Ascending aorta (tissue), 2 donors: ENCODE measurements at places on chromosomes 12 and 14.

DNA sequence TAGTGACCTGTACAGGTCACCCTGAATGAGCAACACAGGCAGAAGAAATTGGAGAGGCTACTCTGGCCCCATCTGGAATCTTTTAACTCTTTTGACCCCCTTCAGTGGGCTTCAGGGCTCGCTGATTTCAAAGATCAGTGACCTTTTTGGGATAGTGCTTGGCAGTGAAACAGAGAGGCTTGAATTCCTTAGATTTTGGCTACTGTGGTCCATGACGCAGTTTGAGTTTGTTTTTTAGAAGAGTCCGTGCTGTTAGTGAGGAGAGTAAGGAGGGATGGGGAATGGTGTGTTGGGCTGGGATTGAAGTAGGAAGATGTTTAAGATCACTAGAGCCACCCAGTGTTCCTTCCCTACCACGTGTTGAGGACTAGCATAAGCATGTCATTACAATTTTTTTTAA, 16.5 kb downstream of the TMEM30B start:
- H3K27ac ChIP-seq = no peak overlapping the region
- DNase-seq = no peak
- H3K36me3 ChIP-seq = no peaks in the 10 kb centered on the region
- no peak overlapping the region for H3K4me3 ChIP-seq
- no peaks in the 10 kb centered on the region for H3K27me3 ChIP-seq
- no peaks in the 10 kb centered on the region for H3K4me1 ChIP-seq

- DNase-seq = no peak
- H3K27me3 ChIP-seq = no peaks in the 10 kb centered on the region
- H3K4me3 ChIP-seq = no peak overlapping the region
- no peaks in the 10 kb centered on the region for H3K4me1 ChIP-seq
- H3K27ac ChIP-seq = no peak overlapping the region
Measured at GRCh38 chr12:4388662-4389061, 9.2 kb upstream of the FGF23 start.

DNA sequence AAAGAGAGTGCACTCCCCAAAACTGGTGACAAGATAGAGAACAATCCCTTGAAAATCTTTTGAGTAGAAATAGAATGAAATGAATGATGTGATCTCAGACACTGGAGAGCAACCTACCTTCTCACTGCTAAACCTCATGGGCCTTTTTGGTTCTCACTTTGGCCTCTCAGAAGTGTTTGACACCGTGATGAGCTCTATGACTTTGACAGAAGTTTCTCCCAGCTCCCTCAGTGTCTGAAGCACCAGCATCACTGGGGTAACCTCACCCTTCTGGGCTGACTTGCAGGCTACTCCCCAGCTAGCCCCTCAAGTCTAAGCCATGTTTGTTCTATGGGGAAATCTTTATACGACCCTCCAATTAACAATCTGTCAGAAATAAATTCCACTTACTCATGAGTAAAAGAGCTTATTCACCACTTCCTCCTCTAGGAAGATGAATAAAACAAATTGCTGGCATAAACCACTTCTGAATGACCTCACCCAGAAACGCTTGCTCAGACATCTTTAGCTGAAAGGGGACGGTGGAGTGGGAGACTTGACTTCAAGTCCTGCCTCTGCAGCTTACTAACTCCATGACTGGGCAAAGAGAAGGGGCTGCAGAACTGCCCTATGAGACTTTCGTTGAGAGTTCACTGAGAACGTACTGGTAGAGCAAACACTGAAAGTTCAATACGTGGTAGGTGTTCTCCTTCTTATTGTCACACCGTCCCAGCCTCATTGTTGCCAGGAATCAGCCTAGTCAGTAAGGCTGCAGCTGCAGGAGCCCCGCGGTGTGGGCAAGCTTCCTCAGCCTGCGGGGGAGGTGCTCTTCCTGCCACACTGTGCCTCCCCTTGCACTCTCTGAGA, 46.5 kb downstream of the ST8SIA1 start:
- no peak for DNase-seq
- peaks cover 7% of the 10 kb centered on the region for H3K4me1 ChIP-seq
- H3K36me3 ChIP-seq = no peaks in the 10 kb centered on the region
- no peak overlapping the region for H3K4me3 ChIP-seq
- H3K27me3 ChIP-seq = no peaks in the 10 kb centered on the region
- no peak overlapping the region for H3K27ac ChIP-seq

DNA sequence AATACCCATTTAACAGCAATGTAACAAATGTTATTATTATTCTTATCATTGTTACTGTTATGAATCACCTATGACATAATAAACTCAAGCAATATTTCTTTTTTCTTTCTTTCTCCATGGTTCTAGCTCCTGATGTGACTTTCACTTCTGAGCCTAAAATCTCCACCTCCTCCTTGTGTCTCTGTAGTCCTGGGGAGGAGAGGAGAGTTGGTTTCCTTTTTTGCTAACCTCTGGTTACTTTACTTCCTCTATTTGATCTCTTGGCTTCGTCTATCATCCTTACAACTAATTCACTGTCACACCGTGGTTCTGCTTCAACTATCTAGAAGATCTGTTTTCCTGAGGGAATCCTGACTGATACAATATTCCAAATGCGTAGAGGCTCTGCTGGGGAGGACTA, 456.6 kb downstream of the VRK1 start:
- H3K36me3 ChIP-seq = no peaks in the 10 kb centered on the region
- no peak for DNase-seq
- H3K4me3 ChIP-seq = no peak overlapping the region
- H3K27ac ChIP-seq = no peak overlapping the region
- H3K4me1 ChIP-seq = no peaks in the 10 kb centered on the region

GRCh38 chr12:76980196-76980595, 85.2 kb downstream of the E2F7 start:
- DNase-seq = no peak
- no peaks in the 10 kb centered on the region for H3K4me1 ChIP-seq
- H3K27me3 ChIP-seq = no peaks in the 10 kb centered on the region
- no peaks in the 10 kb centered on the region for H3K36me3 ChIP-seq
- H3K4me3 ChIP-seq = no peak overlapping the region
- no peak overlapping the region for H3K27ac ChIP-seq

GRCh38 chr12:89484470-89484869, 40.1 kb downstream of the GALNT4 start:
- H3K27ac ChIP-seq = no peak overlapping the region
- no peaks in the 10 kb centered on the region for H3K27me3 ChIP-seq
- DNase-seq = no peak
- H3K4me1 ChIP-seq = no peaks in the 10 kb centered on the region
- peaks cover 4% of the 10 kb centered on the region for H3K36me3 ChIP-seq
- no peak overlapping the region for H3K4me3 ChIP-seq

DNA sequence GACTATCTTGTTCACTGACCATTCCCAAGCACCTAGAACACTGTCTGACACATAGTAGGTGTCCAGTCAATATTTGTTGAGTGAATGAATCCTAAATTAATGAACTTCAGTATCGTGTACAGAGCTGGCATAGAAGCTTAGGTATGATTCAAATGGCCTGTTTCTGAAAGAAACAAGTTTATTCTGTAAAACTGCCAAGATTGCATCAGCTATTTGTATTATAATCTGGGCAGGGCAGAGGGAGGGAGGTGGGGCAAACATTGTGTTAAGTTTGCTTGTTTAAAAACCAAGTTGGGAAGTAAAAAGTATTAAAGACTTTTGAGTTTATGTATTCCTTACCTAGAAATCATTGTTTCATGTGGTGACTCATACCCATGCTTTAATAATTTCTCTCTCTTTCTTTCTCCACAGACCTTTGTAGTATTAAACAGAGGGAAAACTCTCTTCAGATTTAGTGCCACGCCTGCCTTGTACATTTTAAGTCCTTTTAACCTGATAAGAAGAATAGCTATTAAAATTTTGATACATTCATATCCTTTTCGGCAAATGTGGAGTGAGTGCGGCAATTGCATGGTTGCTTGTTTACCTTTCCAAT, 92.8 kb downstream of the SCN8A start:
- no peak overlapping the region for H3K27ac ChIP-seq

GRCh38 chr12:4796694-4797482, 76.7 kb downstream of the GALNT8 start:
- no peak overlapping the region for H3K27ac ChIP-seq
- no peak for DNase-seq
- H3K4me3 ChIP-seq = no peak overlapping the region
- no peaks in the 10 kb centered on the region for H3K27me3 ChIP-seq
- no peaks in the 10 kb centered on the region for H3K4me1 ChIP-seq
- H3K36me3 ChIP-seq = no peaks in the 10 kb centered on the region

- no peak overlapping the region for H3K27ac ChIP-seq
- no peaks in the 10 kb centered on the region for H3K27me3 ChIP-seq
- H3K36me3 ChIP-seq = no peaks in the 10 kb centered on the region
- no peaks in the 10 kb centered on the region for H3K4me1 ChIP-seq
- DNase-seq = no peak
Measured at GRCh38 chr12:81866081-81866480, 106.9 kb upstream of the PPFIA2 start.

- no peak overlapping the region for H3K27ac ChIP-seq
- H3K36me3 ChIP-seq = no peaks in the 10 kb centered on the region
- no peaks in the 10 kb centered on the region for H3K4me1 ChIP-seq
- H3K4me3 ChIP-seq = no peak overlapping the region
Measured at GRCh38 chr12:30466093-30466585, 229.5 kb downstream of the IPO8 start.

DNA sequence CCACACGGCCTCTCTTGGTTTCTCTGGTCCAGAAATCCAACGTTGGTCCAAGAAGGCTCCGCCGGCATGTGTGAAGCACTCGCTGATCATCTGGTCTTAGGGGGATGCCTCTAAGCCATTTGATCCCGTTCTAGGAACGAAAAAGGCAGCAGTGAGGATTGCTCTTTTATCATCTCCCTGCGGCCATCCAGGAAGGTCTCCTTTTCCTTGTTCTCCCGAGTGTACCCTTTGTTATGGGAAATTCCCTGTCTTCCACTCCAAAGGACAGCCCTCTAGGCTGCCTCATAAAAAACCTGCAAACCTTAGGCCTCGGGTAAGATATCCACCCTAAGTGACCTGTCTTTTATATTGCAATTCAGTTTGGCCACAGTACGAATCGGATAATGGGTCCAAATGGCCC, 85.8 kb downstream of the TMTC3 start:
- no peaks in the 10 kb centered on the region for H3K27me3 ChIP-seq
- DNase-seq = no peak
- H3K36me3 ChIP-seq = no peaks in the 10 kb centered on the region
- H3K4me3 ChIP-seq = no peak overlapping the region
- H3K4me1 ChIP-seq = no peaks in the 10 kb centered on the region
- no peak overlapping the region for H3K27ac ChIP-seq

DNA sequence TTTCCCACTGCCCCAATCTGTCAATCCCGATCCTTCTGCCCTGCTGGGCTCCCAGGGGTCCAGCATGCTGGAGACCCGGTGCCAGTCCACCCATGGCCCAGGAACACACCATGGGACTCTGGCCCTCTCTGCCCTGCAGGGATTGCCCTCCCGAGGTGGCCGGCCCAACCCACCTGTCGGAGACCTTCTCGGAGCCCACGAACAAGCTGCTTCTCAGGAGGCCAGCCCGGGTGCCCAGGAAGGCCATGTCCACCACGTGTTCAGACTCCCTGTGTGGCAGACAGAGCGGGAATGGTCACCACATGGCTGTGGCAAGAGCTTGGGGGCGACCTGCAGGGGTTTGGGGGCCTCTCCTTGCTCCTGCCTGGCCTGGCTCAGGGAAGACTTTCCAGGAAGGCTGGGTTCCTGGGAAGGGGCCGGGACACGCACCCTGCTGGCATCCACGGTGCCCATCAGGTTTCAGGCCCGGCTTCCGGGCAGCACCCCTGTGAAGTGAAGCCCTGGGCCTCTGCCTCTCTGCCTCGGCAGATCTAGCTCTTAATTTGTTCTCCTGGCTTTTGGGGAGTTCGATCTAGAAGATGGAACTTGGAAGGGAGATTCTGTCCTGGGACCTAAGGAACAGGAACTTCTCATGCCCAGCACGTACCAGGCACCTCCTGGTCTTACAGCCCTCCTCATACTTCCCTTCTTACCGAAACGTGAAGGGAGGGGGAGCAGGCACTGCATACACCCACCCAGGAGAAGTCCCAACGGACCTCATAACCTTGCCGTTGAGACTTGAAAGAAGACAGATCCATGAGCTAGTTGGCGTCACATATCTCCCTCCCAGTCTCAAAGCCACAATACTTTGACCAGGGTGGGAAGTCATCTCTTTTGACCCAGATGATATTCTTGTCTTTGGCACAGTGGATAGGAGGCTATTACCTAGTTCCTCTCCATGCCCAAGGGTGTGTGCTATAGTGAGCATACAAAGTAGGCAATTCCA, 26.3 kb downstream of the LRTM2 start:
- H3K4me1 ChIP-seq = peaks cover 2% of the 10 kb centered on the region
- no peaks in the 10 kb centered on the region for H3K36me3 ChIP-seq
- H3K27ac ChIP-seq = no peak overlapping the region
- H3K4me3 ChIP-seq = no peak overlapping the region
- H3K27me3 ChIP-seq = no peaks in the 10 kb centered on the region

GRCh38 chr12:30909349-30910037, 17.1 kb upstream of the TSPAN11 start:
- no peaks in the 10 kb centered on the region for H3K4me1 ChIP-seq
- H3K27ac ChIP-seq = no peak overlapping the region
- no peak overlapping the region for H3K4me3 ChIP-seq
- no peaks in the 10 kb centered on the region for H3K27me3 ChIP-seq
- no peaks in the 10 kb centered on the region for H3K36me3 ChIP-seq
- no peak for DNase-seq
